Kidney epithelial cell (primary cell): ENCODE measurements at places on chromosomes 7 and 10. TPM values are rescaled to one million over a fixed set of nuclear protein-coding genes. Genes with fewer than 3 reads are reported as not detected.

- no peak for DNase-seq
Observed at GRCh38 chr10:124194199-124194824, 100.9 kb upstream of the CHST15 start.

DNA sequence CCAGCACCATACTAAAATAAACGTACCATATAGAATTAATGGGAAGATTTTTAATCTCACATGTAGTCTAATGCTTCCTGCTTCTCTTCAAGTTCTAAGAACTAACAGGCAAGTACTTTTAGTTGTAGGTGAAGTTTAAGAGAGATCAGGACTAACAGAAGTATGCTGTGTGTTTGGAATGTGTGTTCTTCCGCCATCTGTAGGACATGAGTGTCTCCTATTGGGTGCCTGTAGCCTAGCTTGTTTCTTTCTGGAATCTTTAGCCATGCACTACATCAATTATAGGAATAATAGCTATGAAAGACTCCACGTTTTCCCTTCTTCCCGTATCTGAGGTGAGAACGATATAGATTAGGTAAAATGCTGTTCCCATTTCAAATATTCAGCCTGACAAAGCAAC lies 140.2 kb upstream of the AHR start:
- no peak for DNase-seq

- DNase-seq, result no peak
Observed at GRCh38 chr10:68424454-68425014, 17.5 kb upstream of the RUFY2 start.

- no peak for DNase-seq
Observed at GRCh38 chr10:111429288-111430028, 352.6 kb downstream of the ADRA2A start.

DNA sequence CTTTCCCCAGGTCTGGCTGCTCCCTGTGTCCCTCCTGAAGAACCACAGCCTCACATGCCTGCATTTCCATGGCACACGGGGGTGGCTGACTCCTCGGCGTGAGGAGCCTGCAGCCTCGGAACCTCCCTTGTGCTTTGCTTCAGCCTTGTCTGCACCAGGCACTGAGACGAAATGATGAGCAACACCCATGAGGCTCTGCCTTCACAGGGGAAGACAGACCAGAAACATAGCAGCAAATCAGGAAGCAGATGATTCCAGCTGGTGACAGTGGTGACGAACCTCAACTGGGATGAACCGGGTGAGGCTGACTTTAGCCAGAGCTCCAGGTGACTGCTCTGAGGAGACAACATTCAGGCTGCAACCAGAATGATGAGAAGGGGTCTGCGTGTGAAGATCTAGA lies 84.5 kb upstream of the SMNDC1 start:
- DNase-seq, result no peak

- no peak for DNase-seq
Observed at GRCh38 chr7:78063758-78064157, 265.2 kb downstream of the PHTF2 start.

DNA sequence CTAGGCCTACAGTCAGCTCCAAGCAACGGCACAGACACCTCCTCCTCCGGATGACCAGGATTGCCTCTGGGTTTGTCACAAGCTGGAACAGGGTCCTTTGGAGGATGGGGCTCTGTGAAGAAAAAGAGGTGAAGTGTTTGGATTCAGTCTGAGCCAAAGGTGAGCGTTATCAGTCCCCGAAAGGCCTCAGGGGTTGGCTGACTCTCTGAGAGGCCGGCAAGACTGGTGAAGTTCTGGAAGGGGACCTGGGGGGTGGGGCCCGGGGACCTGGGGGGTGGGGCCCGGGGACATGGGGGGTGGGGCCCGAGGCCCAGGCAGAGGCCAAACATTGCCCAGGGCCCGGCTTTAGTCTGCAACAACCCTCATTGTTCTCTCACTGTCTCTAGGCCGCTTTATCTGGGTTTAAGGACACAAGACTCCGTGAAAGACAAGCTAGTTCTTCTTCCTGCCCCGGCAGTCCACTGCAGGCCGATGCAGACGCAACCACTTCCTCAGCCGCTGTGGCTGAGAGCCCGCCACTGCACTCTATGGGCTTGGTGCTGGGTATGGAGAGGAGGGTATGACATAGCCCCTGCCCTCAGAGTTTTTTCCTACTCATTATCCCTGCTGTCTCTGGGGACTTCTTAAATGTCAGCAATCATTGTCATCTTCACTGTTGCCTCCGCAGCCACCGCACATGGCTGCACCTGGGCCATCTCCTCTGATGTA lies 27.4 kb upstream of the PSAP start:
- no peak for DNase-seq

- no peak for DNase-seq
Observed at GRCh38 chr7:142437741-142438140, 179.9 kb upstream of the PRSS58 start.

DNA sequence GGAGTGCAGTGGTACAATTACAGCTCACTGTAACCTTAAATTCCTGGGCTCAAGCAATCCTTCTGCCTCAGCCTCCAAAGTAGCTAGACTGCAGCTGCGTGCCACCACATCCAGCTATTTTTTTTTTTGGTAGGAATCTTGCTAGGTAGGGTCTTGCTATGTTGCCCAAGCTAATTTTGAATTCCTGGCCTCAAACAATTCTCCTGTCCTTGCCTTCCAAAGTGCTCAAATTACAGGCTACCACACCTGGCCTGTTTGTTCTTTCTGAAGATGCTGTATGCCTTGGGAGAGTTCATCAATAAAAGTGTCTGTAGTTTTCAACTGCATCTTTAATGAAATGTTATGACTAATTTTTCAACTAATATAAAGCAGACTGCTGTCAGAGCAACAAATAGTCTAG lies 452 bp downstream of the SAMD9 start:
- DNase-seq, result no peak

GRCh38 chr10:78358982-78359381 lies 325.3 kb downstream of the RPS24 start:
- no peak for DNase-seq

DNA sequence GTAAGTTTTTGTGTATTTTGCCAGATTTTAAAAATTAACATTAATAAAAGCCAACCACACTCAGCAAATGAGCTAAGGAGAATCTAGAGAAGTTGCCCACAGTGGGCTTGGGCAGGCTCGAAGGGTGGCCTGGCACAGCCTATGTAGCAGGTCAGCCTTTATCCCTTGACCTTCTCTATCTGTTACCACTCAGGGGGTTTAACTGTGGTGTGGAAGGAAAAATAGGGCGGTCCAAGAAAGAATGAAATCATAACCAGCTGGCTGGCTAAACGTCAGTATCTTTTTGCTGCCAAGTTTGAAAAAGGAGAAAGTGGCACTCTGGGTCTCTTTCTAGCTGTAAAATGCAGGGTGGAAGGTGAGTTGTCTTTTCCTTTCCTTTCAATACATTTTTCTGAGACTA lies 130.3 kb upstream of the ASAH2 start:
- no peak for DNase-seq

Gene PGAM2
- total RNA-seq, result not detected in 2 replicates

Gene CALD1
- 242 and 255 TPM in 2 replicates for total RNA-seq

Gene GCK
- total RNA-seq, result 0.75 and 2.3 TPM in 2 replicates

Gene ARF5
- total RNA-seq, result 330 and 355 TPM in 2 replicates
